ENCODE measurements at places on chromosomes 1 and 21.

DNA sequence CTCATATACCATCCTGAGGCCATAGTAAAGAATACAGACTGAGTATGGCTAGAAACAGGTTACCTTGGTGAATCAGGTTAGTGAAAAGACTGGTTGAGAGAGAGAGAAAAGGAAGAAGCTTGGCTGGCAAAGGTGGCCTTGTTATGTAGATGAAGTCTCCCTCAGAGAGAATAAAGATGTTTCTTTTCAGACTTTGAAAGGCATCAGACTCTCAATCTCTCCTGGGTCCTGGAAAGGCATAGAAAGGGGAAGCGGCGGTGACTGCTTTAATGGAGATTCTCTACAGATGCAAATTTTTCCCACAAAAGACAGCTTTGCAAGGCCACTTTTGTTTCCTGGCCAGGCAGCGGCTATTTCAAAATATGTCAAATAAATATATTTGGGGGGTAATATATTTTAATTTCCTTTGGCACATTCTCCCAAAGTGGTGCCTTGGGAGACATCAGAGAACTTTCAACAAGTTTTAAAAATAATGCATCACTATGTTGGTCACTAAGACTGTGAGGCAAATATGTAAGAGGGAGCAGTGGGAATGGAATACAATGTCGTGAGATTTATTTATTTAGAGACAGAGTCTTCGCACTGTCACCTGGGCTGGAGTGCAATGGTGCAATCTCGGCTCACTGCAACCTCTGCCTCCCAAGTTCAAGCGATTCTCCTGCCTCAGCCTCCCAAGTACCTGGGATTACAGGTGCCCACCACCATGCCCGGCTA, 46.1 kb downstream of the NPHS2 start:
- DNase-seq: no peak

DNA sequence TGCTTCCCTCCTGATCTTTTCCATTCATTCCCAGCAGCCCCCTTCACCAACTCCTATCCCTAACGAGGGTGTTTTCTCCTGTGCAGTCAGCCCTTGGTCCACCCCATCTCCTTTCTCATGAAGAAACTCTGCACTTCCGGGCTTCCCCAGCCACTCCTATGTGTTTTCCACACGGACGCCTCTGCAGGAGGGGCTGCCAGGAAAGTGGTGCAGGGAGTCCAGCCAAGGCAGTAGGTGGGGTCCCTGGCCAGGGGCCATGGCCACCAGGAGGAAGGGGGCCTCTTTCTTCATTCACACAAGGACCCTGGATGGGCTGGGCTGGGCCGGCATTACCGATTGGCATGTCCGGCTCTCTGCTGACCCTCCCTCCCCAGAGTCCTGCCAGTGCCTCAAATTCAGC, 72.8 kb upstream of the EFHD2 start:
- no peak for DNase-seq

DNA sequence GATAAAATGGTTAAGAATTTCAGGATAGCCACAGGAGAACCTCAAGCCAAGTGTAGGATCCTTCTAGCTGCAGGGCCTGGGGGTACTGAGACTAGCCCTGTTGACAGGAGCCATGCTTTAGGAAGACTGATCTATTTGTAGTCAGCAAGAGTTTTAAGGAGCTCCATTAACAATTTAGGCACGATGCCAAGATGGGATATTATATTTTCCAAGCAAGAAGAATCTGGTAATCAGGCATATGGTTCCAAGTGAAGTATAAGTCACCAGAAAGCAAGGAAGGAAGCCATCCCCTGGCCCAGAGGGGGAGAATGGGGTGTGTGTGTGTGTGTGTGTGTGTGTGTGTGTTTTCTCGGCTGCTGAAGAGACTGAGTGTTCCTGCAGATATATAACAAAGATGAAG, 7.0 kb downstream of the IFNAR2 start:
- DNase-seq: no peak

GRCh38 chr1:50097791-50098190, 10.9 kb upstream of the ELAVL4 start:
- DNase-seq: no peak

- DNase-seq: no peak
These were observed 34.4 kb downstream of the WNT9A start for GRCh38 chr1:227913396-227913763.

DNA sequence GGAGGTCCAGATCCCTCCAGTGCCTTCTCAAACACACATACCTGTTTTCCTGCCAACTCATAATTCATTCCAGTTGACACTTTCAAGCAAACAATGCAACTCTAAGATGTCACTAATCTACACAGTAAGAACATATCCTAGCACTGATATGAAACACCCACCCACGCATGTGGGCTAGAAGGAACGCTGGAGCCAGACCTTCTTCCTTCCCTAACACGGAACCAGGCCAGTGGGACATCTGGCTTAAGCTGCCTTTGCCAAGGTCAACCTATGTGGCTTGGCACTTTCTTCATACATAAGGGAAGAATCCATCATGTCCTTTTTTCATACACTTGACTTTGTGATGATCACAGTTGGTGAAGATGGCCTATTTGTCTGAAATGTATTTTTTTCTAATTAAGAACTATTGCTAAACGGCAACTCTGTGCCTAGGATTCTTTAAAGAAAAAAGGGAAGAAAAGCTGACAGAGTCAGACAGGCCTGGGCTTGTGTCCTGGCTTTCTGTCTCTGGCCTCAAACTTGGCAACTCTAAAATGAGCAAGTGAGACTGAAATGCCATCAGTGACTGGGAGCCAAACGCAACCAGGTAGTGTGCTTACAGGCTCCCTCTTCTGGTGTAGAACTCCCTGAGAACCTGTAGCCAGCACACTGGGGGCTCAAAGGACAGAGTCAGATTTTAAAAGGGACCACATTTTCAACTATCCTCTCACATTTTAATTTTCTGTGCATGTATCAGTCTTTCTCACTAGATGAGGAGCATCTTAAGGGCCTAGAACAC, 92.6 kb upstream of the BEND5 start:
- DNase-seq: no peak

GRCh38 chr1:230643908-230644307, 1.6 kb downstream of the COG2 start:
- DNase-seq: no peak

- DNase-seq: no peak
These were observed 131.9 kb downstream of the BACH1 start for GRCh38 chr21:29430576-29430975.

GRCh38 chr1:66231217-66231616, 302.7 kb upstream of the SGIP1 start:
- no peak for DNase-seq

DNA sequence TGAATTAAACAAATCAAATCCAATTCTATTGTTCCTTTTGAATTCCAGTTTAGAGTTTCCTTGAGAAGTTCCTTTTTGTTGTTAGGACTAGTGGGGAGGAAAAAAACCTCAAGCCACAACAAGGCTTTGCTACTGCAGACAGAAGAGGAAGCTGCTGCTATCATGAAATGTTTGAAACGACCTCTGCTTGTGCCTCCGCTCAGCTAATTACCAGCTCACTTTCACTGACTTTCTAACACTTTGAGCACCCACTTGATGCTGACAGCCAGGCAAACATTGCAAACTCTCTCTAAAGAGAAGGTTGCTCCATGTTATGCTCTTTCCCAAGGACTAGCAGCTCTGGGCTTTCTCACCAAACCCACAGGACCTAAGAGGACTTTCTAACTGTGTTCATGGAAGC, 203.9 kb upstream of the PROX1 start:
- no peak for DNase-seq

DNA sequence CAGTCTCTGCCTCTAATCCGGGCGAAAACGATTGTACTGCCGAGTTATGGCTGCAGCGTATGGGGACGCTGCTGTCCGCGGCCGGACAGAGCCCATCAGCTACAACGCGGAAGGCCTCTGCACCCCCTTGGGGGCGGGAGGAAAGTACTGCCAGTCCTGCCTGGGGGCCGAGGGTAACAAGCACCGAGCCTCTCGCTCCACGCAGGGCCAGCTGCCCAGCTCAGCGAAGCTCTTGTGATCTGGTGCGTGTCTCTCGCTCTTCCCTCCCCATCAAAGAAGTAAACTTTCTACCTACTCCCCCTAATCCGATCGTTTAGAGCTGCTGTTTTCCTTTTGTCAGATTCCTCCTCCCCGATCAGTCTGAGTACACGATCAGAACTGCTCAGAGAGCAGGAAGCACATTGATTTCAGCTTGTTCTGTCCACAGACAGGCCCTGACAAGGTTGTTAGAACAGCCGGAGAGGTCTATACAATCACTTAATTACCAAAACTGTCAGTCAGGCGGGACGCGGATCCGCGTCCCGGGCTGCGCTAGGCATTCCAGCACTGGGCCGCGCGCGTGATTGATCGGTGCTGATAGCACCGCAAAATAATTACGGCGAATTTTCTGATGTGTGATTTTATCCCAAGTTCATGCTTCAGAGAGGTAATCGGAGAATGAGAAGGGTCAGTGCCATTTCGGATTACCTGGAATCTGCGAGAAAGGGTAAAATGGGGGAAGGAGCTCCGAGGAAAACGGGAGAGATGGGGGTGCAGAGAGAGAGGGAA, 8.7 kb upstream of the BARHL2 start:
- no peak for DNase-seq

- no peak for DNase-seq
These were observed 3.5 kb downstream of the PTCH2 start for GRCh38 chr1:44839576-44839975.

DNA sequence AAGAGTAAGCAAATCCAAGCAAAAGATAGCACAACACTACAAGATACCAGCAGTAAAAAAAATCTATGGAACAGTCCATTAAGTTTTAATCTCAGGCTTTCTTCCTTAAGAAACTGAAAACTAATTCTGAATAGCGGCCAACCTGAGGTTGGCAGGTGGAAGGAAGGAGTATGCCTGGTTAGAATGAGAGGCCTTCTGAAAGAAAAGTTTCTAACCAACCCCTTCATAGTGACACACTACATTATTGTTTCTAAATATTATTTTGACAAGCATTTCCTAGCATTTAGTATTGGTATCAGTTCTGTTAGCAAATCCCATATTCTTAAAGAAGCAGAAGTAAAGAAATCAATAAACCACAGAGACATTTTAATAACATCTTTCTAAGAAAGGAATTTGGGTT, 205.7 kb upstream of the PTBP2 start:
- DNase-seq: no peak

DNA sequence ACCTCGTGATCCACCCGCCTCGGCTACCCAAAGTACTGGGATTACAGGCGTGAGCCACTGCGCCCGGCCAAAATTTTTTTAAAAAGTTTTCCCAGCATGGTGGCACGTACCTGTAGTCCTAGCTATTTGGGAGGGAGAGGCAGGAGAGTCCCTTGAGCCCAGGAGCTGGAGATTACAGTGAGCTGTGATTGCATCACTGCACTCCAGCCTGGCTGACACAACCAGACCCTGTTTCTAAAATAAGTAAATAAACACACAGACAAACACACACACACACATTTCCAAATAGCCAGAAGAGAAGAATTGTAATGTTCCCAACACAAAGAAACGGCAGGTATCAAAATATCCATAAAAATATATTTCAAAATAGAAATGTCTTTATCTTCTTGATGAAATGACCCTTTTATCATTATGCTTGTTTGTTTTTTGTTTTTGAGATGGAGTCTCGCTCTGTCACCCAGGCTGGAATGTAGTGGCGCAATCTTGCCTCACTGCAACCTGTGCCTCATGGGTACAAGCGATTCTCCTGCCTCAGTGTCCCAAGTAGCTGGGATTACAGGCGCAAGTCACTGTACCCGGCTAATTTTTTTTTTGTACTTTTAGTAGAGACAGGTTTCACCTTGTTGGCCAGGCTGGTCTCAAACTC, 9.3 kb downstream of the HES2 start:
- DNase-seq: no peak

DNA sequence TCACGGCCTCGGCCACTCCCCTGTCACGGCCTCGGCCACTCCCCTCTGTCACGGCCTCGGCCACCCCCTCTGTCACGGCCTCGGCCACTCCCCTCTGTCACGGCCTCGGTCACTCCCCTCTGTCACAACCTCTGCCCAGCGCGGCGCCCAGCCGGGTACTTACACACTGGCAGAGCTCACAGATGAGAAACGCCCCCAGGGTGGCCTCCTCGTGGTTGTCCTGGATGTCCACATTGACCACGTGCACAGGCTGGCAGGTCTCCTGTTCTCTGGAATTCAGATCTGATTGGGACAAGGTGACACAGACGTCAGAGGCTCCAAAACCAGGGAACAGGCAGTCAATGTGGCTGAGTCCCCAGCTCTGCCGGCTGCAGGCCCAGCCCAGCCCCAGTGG, 3.3 kb upstream of the TMEM240 start:
- no peak for DNase-seq

- DNase-seq: no peak
These were observed 579.9 kb upstream of the B3GALT2 start for GRCh38 chr1:193766329-193766728.

- no peak for DNase-seq
These were observed 57.8 kb upstream of the ERRFI1 start for GRCh38 chr1:8083739-8084484.

GRCh38 chr1:100542285-100542684, 4.3 kb downstream of the GPR88 start:
- DNase-seq: no peak

GRCh38 chr1:3466366-3467075, 12.1 kb downstream of the ARHGEF16 start:
- no peak for DNase-seq

- DNase-seq: no peak
These were observed 48.0 kb downstream of the CAPN8 start for GRCh38 chr1:223617323-223618070.

DNA sequence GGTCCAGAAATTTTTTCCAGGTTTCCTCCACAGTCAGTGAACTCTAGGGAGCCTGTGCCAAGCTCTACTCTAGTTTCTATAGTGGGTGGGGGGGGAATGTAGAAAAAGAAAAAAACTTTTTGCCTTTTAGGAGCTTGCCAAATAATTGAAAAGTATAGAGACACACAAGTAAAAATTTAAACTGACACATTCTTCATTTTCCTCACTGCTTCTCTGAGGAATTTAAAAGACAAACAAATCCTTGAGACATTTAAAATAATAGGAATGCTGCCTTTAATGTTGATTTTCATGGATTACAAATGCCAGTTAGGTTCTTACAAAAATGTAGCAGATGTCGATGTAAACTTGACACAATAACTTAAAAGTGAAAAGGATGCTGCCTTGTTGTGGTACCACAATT, 241.9 kb downstream of the DNM3 start:
- no peak for DNase-seq

DNA sequence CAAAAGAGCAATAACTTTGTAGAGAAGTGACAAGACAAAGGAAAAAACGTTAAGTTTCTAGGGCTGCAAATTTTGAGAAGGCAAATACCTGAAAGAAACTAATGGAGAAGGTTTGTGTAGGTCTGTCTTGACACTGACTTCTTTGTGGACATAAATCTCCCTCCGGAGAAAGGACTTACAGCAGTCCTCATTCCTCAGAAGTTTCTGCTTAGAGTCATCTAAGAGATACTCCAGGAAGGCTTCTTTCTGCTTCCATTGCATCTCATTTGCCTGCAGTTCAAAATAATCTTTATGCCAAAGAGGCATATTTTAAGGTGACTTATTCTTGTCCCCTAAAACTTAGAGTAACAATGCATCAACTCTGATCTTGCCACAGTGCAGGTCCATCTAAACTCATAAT, 4.4 kb upstream of the C4BPB start:
- no peak for DNase-seq
